ENCODE measurements at places on chromosomes 3 and 15. TPM values are rescaled to one million over a fixed set of nuclear protein-coding genes. Genes with fewer than 3 reads are reported as not detected.

- no peak overlapping the region for H3K4me3 ChIP-seq
- no peaks in the 10 kb centered on the region for H3K36me3 ChIP-seq
- H3K27ac ChIP-seq = no peak overlapping the region
- no peaks in the 10 kb centered on the region for H3K27me3 ChIP-seq
- no peak for DNase-seq
Measured at GRCh38 chr3:84836961-84837360, 121.8 kb upstream of the CADM2 start.

DNA sequence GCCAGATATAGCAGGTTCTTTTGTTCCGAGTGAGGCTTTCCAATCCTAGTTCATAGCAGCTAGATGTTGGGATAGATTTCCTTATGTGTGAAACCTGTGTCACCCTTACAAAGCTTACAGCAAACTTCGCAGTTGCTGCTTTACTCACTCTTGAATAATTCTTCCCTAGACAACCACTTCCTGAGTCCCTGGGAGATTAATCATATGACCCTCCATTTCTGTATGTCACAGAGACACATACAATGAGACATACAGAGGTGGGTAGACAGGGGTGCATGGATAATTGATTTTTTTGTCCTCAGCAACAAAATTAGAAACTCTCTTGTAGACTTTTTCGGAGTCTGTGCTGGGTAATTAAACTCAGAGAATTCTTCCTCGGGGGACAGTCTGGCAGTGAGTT, 163.2 kb downstream of the NSUN3 start:
- H3K4me1 ChIP-seq = peaks cover 19% of the 10 kb centered on the region
- H3K36me3 ChIP-seq = no peaks in the 10 kb centered on the region
- peak; percentile 93 for DNase-seq
- peak overlapping the region; percentile 94 for H3K27ac ChIP-seq
- no peaks in the 10 kb centered on the region for H3K27me3 ChIP-seq

Gene BMF
- total RNA-seq = 31.0 TPM

DNA sequence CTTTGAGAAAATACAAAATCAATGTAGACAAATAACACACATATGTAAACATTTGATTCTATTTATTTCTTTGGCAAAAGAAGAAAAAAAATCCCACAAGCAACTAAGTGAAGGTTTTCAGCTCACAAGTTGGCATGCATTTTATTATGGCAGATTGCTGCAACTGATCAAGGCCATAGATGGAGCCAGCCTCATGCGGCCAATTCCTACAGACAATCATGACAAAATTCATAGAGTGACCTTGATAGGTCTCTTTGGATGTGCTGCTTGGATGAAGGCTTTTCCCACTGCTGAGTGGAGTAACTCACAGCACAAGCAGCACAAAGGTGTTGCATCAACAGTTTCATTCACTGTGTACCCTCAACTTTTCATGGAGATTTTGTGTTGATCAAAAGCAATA, 22.1 kb downstream of the FBN1 start:
- H3K36me3 ChIP-seq = peaks cover 29% of the 10 kb centered on the region
- no peaks in the 10 kb centered on the region for H3K27me3 ChIP-seq
- DNase-seq = no peak
- H3K27ac ChIP-seq = no peak overlapping the region
- no peak overlapping the region for H3K4me3 ChIP-seq

- no peaks in the 10 kb centered on the region for H3K36me3 ChIP-seq
- no peaks in the 10 kb centered on the region for H3K27me3 ChIP-seq
- no peak overlapping the region for H3K27ac ChIP-seq
- no peaks in the 10 kb centered on the region for H3K4me1 ChIP-seq
- no peak overlapping the region for H3K4me3 ChIP-seq
Measured at GRCh38 chr3:109330405-109330804, 6.9 kb downstream of the DPPA4 start.

Gene THAP10
- 1.6 TPM for total RNA-seq

DNA sequence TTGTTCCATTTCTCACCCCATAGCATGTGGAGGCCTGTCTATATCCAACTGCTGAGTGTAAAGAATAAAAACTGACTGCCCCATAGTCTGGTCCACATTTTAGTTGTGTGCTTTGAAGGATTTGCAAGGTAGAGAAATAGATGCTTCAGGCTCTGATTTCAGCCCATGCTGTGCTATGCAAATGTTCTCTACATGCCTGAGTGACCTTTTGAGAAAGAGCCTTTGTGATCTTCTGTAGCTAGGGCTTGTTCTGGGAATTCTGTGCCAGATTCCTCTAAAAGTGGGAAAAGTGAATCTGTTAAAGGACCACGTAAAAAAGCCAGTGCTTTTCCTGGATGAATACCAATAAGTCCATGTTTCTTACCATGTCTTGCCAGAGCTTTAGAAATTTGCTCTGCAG, 5.2 kb downstream of the KCTD6 start:
- no peak overlapping the region for H3K27ac ChIP-seq
- DNase-seq = peak; percentile 34
- H3K36me3 ChIP-seq = peaks cover 6% of the 10 kb centered on the region
- H3K27me3 ChIP-seq = no peaks in the 10 kb centered on the region

- no peaks in the 10 kb centered on the region for H3K27me3 ChIP-seq
- H3K36me3 ChIP-seq = no peaks in the 10 kb centered on the region
- no peak overlapping the region for H3K4me3 ChIP-seq
- H3K27ac ChIP-seq = no peak overlapping the region
Measured at GRCh38 chr3:52350416-52350815, 34.3 kb downstream of the DNAH1 start.

GRCh38 chr15:75650908-75651809, 3.4 kb downstream of the SNX33 start:
- no peak for DNase-seq
- peaks cover 4% of the 10 kb centered on the region for H3K36me3 ChIP-seq
- H3K27ac ChIP-seq = peak overlapping the region; percentile 26
- H3K4me1 ChIP-seq = peaks cover 50% of the 10 kb centered on the region
- H3K4me3 ChIP-seq = peak overlapping the region; percentile 51

GRCh38 chr3:42317137-42317536, 51.2 kb upstream of the CCK start:
- H3K36me3 ChIP-seq = no peaks in the 10 kb centered on the region
- H3K27me3 ChIP-seq = no peaks in the 10 kb centered on the region
- no peak overlapping the region for H3K27ac ChIP-seq
- no peak for DNase-seq

- no peaks in the 10 kb centered on the region for H3K36me3 ChIP-seq
- H3K4me1 ChIP-seq = peaks cover 3% of the 10 kb centered on the region
- H3K27ac ChIP-seq = no peak overlapping the region
- H3K27me3 ChIP-seq = no peaks in the 10 kb centered on the region
Measured at GRCh38 chr3:5304789-5305683, 117.5 kb downstream of the EDEM1 start.

DNA sequence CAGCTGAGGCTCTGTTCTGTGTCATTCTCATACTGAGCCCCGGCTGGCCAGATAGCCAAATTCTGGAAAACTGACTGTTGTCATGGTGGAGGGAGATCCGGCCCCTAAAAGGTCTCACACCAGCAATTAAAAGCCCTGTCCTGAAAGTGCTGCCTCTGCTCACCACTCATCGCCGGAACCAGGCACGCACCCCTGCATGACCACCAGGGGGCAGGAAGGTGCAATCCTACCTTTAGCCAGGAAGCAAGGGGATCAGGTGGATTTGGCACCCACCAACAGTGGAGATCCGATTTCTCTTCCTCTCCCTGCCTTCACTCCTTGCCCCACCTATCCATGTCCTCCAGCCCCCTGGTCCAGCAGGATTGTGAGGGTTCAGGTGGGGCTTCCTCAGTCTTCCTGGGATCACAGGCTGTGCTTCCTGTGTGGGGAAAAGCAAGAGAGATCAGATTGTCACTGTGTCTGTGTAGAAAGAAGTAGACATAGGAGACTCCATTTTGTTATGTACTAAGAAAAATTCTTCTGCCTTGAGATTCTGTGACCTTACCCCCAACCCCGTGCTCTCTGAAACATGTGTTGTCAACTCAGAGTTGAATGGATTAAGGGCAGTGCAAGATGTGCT, 16.1 kb upstream of the CACNA2D2 start:
- no peak overlapping the region for H3K27ac ChIP-seq
- H3K4me3 ChIP-seq = no peak overlapping the region
- peak; percentile 18 for DNase-seq
- H3K27me3 ChIP-seq = peaks cover 18% of the 10 kb centered on the region
- no peaks in the 10 kb centered on the region for H3K36me3 ChIP-seq
- no peaks in the 10 kb centered on the region for H3K4me1 ChIP-seq

DNA sequence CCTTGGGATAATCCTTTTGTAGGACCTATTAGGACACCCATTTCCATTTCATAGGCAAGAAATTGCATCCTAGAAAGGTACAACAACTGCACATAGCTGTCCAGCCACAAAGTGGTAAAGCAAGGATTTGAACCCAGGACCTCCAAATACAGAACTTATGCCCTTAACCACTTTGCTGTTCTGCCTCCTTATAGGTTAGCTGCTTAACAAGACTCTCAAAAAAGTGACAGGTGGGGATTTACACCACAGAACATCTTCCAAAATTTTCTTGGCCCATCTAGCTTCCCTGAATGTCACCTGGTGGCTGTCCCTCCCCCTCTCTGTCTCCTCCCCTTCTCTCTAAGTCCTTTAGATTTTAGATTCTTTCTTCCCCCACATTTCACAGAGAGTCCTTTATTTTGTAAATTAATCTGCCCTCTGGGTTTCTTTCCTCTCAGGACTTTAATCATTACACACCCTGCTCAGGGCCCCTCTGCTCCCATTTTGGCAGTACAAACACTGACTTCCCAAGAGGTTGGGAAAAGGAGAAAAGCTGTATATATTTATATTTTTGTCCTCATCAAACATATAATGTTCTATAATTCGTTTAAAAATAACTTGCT, 120.6 kb downstream of the CPNE4 start:
- H3K27me3 ChIP-seq = no peaks in the 10 kb centered on the region
- no peak overlapping the region for H3K4me3 ChIP-seq
- no peak overlapping the region for H3K27ac ChIP-seq
- H3K4me1 ChIP-seq = no peaks in the 10 kb centered on the region

All from astrocyte (in vitro differentiated cells and primary cell).